ENCODE measurements at places on chromosomes 5 and 9.
A peak's percentile ranks its signal among the peaks of the same experiment; 100 is the strongest.

GRCh38 chr9:119368681-119369581, at the start of gene BRINP1:
Gene BRINP1 (minus strand): TSS chr9:119369435. CDS start chr9:119313355, 56,080 bp downstream.
- peak; percentile 79 for DNase-seq

GRCh38 chr9:37650299-37650872, 368 bp upstream of the FRMPD1 start:
- no peak for DNase-seq

GRCh38 chr9:96559339-96559943, 60.2 kb downstream of the CDC14B start:
- no peak for DNase-seq

DNA sequence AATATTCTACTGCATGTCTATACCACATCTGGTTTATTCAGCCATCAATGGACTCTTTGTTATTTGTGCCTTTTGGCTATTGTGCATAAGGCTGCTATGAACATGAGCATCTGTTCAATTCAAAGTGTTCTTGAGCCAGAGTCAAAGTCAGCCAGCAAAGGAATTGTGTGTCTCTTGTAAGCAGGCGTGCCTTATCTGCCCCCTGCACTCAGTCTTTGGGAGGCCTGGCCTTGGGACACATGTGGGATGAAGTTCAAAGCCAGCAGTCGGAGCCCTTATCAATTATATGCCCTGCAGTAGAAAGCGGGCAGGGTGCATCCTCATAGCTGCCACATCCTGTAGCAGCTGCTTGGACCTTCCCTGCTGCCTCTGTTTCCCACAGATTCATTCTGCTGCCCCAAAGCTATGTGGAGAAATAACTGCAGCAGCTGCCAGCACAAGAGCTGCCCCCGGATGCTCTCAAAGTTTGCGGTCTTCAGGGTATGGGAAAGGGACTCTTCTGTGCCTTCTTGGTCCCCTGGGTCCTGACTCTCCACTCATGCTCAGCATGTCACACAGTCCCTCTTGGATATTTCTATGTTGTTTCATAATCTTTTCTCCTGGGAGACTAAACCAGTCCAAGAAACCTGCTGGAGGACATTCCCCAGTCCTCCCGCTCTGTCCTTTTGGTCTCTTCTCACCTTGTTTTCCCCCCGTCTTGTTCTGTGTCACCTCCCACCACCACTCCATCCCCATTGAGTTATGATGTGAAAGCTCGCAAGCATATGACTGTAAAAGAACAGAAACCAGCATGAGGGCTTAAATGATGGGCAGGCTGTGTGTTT, 35.9 kb downstream of the STOM start:
- DNase-seq, result no peak

GRCh38 chr9:107390778-107391177, 98.8 kb downstream of the KLF4 start:
- no peak for DNase-seq

GRCh38 chr9:4936823-4937222, 48.2 kb upstream of the JAK2 start:
- DNase-seq, result no peak

DNA sequence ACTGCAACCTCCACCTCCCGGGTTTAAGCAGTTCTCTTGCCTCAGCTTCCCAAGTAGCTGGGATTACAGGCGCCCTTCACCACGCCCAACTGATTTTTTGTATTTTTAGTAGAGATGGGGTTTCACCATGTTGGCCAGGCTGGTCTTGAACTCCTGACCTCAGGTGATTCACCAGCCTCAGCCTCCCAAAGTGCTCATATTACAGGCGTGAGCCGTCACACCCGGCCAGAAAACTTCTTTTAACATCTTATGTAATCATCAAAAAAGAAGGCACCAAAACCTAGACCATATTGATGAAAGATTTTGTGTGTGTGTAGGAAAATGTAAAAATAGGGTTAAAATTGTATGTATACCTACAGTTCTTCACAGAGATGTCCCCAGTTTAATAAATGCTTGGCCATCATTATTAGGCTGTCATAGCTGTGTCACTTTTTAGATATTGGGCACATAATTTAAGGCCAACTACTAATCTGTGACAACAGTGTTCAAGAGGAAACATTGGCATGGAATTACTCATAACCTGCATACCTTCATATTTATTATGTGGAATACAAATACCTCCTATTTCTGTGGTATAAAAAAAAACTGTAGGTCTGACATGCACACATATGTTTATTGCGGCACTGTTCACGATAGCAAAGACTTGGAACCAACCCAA, 44.4 kb downstream of the RAD50 start:
- no peak for DNase-seq

- DNase-seq, result no peak
Observed at GRCh38 chr9:1979741-1980367, 35.3 kb upstream of the SMARCA2 start.

GRCh38 chr5:14942212-14942611, 70.6 kb upstream of the ANKH start:
- DNase-seq, result no peak

DNA sequence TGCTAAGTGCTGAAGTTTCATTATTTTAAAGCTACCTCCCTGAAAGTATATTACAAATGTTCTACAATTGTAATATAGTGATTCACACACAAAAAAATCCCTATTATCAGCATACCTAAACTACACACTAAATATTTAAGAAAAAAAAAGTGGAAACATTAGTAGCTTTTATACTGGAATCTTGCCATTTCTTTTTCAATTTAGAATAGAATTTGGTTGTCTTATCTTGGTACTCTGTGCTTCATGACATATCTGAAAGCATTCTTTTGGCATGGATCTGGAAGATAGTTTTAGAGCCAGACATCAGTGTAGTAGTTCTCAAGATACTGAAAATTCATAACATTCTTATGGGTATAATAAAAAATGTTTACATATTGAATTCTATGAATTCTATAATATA, 35.0 kb downstream of the SLC1A3 start:
- no peak for DNase-seq

DNA sequence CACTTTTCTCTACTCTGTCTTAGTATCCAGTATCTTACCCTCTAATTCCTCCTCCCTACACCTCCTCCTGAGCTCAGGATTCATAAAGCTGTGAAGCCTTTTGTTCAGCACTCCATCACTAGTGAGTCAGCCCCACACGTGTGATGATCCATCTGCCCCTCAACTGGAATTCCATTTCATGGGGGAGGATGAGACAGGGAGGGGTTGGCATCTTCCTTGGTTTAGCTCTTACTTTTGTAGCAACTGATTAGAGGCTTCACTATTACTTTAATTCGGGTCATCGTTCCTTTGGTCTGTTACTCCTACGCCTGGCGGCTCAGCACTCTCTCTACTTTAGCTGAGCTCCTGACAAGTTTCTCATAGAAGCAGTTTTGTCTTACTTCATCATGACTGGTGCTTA, 11.8 kb downstream of the BTNL8 start:
- DNase-seq, result no peak

DNA sequence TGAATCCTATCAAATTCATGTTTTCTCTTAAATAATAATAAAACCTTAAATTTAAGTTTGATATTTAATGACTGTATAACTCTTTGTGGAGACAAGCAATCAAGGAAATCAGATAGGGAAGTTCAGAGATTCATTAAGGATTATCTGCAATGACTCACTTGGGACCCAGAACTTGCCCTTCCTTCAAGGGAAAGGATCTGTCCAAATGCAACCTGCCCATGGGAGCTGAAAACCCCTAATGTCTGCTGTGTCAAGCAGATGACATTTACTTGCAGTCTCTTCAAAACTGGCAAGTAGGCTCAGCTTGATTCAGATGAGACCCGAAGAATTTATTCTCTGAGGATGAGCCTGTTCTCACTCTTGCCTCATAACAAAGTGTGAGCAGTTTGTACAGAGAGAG, 1577.6 kb downstream of the EFNA5 start:
- DNase-seq, result no peak

GRCh38 chr9:126375386-126375785, 48.8 kb downstream of the MVB12B start:
- DNase-seq, result no peak

DNA sequence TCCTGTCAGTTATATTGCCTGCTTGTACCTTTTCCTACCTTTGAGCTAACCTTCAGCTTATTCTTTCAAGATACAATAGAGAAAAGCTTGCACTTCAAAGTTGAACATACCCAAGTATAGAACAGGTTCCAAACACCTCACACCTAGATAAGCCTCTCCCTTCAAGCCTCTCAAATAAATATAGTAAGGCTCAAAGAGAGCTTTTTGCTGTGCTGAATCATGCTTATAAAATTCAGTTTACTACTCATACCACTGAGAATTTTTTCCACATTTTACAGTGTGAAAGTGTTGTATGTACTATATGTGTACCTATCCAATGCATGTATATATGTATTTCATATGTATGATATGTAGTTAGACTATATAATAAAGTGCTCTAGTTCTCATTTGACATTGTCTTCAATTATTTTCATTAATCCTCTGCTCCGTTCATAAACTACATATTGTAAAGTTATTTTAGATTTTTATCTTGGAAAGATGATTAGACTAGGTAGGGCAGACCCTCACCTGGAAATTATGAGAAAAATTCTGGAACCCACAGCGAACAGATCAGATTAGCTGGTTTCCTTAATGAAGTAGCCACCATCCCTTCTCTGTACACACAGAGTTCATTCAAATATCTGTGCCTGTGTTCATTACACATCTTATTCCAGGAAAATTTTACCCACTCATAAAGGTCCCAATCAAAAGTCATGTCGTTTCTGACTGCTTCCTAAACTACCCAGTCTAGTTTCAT, 149.2 kb upstream of the RGMB start:
- DNase-seq, result no peak

- no peak for DNase-seq
Observed at GRCh38 chr5:13249854-13250253, 694.6 kb downstream of the DNAH5 start.

- peak; percentile 53 for DNase-seq
Observed at GRCh38 chr9:127612939-127613582, 984 bp downstream of the STXBP1 start.

DNA sequence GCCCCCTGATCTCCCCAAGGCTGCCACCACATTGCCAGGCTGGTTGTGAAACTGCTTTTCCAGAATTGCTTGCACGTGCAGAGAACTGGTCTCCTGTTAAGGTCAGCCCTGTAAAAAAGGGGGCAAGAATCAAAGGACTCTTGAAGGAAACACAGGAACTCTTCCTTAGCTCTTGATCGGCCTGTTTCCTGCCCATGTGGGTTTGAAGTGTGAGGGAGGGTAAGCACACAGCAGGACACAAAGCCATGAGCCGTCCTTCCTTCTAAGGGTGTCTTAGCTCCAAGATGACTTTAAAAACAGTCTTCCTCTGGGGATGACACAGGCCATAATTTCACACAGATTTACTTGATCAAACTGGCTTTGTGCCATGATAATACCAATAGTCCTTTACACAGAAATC, 36.1 kb downstream of the TEK start:
- DNase-seq, result no peak

DNA sequence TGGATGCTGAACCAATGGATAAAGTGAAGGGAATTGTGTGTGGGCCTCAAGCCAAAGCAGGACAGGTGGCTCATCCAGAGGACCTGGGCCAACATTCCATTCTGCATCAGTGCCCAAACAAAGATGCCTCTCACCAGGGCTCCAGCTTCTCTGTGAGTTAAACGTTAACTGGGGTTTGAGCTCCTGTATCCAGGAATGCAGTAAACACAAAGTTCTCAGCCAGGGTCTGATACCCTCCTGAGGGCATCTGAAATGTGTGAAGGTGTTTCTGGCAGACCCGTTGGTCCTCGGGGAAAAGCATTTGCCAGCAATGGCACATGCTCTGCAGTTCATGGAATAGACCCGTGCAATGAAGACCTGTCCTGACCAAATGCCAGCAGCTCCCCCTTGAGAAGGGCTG, 33.9 kb upstream of the AOPEP start:
- DNase-seq, result peak; percentile 51

DNA sequence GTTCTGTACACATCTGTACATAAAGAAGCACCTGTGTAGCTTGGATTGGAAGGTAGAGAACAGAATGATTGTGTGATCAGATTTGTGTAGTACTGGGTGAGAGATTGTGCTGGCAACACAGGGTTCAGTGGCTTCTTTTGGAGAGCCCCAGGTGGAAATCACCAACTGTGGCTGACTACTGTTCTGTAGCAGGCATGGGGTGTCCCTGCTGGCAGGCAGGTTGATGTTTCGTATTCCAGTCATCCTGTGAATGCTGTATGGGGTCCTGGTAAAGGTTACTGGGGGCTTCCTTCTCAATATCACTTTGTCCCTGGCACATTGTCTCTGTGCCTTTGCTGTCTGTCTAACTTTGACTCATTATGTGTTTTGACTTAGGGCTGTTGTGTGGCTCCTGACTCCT, 5.3 kb downstream of the ASPN start:
- DNase-seq, result no peak

GRCh38 chr5:18771097-18771610, 1136.9 kb downstream of the TAF11L14 start:
- no peak for DNase-seq

- no peak for DNase-seq
Observed at GRCh38 chr9:90544488-90544887, 98.1 kb downstream of the DIRAS2 start.

DNA sequence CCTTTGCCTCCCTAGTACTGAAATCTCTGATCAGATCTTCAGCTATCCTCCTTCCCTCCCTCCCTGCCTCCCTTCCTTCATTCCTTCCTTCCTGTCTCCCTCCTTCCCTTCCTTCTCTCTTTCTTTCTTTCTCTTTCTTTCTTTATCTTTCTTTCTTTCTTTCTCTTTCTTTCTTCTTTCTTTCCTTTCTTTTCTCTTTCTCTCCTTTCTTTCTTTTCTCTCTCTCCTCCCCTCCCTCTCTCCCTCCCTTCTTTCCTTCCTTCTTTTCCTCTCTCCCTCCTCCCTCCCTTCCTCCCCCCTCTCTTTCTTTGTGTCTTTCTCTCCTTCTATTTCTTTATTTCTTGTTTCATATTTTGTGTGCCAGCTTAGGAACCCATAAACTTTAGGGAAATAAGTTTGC, 23.9 kb upstream of the ANKRD55 start:
- no peak for DNase-seq

DNA sequence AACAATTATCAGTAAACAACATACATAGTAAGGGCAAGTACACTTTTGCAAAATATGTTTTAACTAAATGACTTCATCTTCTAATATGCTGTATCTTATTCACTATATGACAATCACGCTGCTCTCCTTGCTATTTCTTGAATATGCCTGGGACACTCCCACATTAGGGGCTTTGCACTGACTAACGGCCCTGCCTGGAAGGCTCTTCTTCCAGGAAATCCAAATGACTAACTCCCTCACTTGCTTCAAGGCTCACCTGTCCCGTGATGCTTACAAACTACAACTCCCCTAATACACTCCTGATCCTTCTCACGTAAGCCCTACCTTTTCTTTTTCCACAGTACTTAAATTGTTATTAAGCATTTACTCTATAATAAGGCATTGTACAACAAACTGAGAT, 10.6 kb downstream of the ERP44 start:
- DNase-seq, result no peak

- no peak for DNase-seq
Observed at GRCh38 chr5:95007921-95008597, 276.8 kb downstream of the MCTP1 start.

All from NCI-H1092 treated with DMSO at 0.1 percent for 48 hours (cell line).